Prostate gland (tissue), 2 donors: ENCODE measurements at places on chromosomes 2 and 18.

DNA sequence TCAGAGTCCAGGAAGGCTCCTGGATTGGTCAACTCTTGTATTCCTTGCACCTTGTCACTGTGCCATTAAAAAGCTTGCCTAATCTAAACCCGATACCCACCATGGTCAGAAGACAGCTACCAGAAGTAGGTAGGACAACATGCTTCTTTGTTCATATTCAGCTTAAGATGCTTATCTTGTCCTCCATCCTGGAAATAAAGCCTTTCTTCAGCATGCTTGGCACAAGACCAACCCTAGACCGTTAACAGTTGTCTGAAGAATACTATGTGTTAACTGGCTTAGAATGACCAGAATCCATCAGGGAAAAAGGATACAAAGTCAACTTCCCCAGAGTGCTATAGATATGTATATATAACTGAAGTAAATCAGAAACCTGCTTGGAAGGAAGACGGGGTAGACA lies 193.9 kb downstream of the ZRANB3 start:
- DNase-seq = no peak

GRCh38 chr2:105078906-105079495 lies 41.1 kb downstream of the MRPS9 start:
- no peak for DNase-seq

DNA sequence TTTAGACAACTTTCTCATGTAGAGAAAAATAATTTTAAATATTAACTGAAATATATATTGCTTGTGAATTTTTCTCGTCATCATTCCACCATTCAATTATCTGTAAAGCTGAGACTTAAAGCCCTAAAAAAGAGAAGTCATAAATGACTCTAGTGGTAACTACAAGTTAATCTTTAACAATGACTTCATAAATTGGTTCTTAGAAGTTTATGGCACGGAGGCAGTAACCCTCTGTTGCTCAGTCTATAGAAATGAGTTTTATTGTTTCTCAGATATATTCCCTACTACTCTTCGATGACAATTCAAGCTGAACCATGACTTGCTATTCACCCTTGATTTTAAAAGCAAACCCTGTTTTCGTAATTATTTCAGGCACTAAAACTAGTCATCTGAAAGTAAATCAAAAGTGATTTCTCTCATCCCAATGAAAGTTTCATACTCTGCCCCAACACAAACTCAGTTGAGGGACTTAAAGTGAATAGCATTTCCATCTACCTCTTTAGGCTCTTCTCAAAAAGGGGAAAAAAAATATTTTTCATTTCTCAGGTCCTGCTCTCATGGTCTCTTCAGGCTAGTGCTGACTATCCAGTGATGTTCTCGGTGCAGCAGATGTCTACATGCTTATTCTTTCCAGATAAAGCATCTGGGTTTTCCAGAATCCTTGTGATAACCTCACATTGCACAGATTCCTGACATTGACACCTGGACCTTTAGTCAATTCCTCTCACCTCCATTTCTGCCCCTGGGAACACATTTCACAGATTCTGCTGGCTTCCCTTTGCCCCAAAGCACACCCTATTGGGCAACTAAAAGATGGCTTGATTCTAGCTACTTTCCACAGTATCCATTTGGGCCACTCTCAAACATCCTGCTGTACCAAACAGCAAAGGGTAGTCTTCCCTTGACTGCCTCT lies 207.8 kb upstream of the LRATD1 start:
- no peak for DNase-seq

DNA sequence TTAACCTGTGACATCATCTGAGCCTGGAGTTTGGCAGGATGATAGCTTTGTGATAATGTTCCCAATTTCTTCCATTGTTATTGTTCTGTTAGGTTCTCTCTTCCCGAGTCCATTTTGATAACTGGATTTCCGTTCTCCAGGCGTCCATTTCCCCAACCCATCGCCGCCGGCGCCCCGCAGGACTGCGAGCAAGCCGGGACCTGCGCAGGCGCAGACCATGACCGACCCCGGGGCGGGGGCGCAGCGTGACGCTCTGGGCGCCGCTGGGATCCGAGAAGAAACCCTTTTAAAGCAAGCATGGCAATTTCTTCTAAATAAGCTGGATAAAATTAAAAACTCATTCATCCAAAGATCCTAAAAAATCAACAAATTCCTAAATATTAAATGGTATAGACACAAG lies at the start of gene SLC25A52:
Gene SLC25A52 (minus strand): TSS at position 186 of the 400 bp plus-strand sequence. CDS start 219 bp downstream, outside the sequence.
- no peak for DNase-seq
